ENCODE measurements at places on chromosomes 1 and 21.

GRCh38 chr1:145751491-145752037, 32.3 kb downstream of the CD160 start:
- DNase-seq, result no peak

GRCh38 chr1:25246600-25247023, 642 bp downstream of the RSRP1 start:
- peak; percentile 14 for DNase-seq

DNA sequence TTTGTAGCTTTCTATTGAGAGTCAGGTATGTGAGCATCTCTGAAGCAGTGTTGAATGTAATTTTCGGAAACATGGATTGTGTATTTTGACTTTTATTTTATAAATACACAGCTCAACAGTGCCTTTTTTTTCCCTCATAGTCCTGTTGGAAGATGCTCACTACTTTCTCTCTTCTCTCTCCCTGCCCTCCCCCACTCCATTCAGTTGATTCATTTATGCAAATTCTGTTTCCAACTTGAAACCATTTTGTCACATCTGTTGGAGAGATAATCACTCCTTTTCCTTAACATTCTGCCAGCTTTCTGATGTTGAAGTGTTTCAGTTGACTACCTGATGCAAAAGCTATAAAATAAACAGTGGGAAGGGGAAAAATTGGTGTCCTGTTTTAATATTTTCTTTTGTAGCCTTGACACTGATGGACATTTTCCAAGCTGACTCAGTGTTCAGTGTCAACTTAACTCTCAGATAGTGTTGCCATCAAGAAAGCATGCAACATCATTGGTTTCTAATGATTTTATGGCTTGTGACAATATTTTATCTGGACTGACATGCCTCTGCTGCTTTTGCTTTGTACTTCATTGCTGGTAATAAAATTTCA, 194.5 kb downstream of the HS2ST1 start:
- no peak for DNase-seq

GRCh38 chr1:3420218-3420951, 34.1 kb upstream of the ARHGEF16 start:
- DNase-seq, result peak; percentile 35

DNA sequence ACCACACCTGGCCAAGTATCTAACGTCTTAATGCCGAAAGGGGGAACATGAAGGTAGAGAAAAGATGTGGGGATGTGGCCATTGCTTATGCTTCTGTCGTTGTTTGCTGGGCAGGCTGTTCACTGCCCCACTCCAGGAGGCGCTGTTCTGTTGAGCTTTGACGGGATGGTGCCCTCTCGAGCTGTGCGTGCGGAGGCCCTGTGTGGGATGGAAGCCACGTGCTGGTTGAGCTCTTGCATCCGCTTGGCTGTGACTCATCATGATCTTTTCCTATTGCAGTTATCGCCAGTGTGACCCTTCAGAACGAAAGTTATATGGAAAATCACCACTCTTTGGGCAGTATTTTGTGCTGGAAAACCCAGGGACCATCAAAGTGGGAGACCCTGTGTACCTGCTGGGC, 26.3 kb downstream of the MTARC1 start:
- DNase-seq, result no peak

DNA sequence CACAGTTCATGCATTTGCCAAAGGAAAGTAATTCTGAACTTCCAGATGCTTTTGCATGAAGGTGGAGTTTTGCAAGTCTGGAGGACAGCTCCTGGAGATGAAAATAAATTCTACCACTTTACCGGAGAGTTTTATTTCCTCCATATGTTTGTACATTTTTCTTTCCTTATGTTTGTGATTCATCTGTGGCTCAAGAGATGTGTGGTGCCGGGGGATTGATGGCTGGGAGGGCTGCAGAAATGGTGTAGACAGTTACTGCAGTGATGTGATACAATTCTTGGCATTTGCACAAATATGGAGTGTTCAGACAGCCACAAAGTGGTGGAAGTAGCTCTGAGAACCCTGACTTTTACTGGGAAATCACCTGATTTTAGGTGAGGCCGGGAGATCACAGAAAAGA, 58.5 kb upstream of the ASB17 start:
- DNase-seq, result no peak

DNA sequence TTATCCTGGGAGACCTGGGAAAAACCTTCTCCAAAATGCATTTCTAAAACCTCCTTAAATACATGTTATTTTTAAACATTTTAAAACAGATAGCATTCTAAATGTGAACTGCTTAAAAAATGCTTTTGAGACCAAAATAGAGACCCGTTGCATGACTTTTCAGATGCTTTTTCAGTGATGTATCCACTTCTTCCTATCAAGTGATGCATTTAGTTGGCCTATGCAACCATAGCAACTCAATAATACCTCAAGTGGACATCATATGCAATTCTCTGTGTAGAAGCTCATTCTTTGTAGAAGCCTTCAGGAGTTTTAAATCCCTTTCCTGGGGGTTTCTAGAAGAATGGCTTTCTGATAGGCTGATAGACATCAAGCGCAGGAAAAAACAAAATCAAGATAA, 94.5 kb upstream of the RAVER2 start:
- DNase-seq, result no peak

DNA sequence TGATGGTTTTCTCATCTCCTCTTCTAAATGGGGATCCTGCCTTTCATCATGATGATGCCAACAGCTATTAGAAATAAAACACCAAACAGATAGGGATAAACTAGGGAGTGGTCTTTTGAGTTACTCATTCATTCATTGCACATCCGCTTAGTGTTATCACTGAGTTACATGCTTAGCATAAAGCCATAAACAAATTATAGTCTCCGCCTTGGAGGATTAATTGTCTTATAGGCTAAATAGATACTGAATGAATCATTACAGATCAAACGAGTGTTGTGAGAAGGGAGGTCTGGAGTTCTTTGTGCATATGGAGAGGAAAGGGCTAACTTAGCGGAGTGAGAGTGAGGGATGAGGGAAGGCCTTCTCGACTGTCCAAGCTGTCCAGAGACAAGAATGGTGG, 19.8 kb upstream of the GUCA2B start:
- no peak for DNase-seq

DNA sequence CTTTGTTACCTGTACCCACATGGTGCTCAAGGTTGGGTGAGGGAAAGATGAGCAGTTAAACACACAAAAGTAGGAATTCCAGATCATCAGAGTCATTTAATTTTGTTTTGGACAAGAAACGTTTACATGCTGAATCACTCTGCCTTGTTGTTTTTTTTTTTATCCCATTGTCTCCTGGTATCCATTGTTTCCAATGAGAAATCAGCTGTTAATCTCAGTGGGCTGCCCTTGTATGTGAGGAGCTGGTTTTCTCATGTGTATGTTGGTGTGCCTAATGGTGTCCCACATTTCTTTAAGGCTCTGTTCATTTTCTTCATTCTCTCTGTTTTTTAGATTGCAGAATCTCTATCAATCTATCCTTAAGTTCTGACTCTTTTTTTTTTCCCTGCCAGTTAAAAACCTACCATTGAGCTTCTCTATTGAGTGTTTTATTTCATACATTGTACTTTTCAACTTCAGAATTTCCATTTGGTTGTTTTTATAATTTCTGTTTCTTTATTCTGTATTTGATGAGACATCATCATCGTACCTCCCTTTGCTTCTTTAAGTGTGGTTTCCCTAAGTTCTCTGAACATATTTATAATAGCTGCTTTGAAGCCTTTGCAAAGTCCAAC, 8.8 kb upstream of the OBSCN start:
- no peak for DNase-seq

GRCh38 chr1:163980394-163980793, 578.6 kb upstream of the PBX1 start:
- no peak for DNase-seq

GRCh38 chr1:181160998-181161870, 72.7 kb downstream of the IER5 start:
- DNase-seq, result no peak

DNA sequence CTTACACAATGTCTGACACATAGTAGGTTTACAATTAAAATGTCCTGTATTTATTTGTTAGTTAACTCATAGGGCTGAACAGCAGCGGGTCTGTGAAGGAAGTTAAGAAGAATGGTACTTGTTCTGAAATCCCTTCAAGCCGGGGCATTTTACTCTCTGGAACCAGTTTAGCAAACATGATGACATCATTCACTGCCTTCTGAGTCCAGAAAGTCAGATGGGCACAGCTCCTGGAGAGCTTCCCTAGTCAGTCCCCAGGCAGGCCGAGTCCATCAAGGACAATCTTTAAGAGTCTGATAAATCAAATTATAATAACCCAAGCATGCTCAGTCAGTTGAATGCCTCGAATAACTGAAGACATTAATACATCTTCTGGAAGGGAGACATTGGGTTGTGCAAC, 125.4 kb upstream of the DAB1 start:
- DNase-seq, result no peak

DNA sequence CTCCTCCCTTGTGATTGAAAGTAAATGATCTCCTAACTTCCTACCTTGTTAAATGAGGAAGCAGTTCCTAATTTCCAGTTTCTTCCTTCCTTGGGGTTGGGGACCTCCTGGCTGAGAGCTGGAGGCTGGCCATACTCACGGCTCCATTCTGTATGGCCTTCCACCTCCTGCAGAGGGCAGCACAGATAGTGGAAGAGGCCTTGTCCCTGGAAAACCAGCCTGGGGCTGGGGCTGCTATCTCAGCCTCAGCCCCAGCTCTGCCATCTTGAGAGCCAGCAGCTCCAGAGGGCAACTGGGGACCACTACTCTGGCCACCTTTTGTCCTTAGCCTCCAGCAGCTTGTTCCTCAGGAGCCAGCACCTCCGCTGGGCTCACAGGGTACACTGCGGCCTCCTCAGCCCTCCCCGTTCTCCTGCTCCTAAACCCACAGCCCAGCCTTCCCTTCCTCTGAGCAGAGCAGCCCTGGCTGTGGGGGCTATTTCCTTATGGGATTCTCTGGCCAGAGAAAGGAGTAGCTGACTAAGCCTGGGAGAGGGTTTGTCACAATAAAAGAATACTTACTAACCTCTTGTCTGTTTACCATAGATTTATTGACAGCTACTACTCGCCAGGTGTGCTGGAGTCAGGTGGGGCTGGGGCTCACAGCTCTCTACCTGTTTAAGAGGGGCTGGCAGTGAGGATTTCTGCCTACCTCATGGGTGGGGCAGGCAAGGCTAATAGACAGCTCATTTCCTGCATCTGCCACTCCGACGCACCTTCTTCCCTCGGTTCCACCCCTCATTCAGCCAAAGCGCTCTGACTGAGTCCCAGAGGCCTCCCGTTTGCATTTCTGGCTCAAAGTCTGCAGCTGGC, 6.3 kb downstream of the TMEM234 start:
- DNase-seq, result peak; percentile 87

- no peak for DNase-seq
Measured at GRCh38 chr1:196207612-196208217, 400.5 kb downstream of the KCNT2 start.

GRCh38 chr21:34510148-34511142, 1.6 kb downstream of the KCNE1 start:
- peak; percentile 70 for DNase-seq

DNA sequence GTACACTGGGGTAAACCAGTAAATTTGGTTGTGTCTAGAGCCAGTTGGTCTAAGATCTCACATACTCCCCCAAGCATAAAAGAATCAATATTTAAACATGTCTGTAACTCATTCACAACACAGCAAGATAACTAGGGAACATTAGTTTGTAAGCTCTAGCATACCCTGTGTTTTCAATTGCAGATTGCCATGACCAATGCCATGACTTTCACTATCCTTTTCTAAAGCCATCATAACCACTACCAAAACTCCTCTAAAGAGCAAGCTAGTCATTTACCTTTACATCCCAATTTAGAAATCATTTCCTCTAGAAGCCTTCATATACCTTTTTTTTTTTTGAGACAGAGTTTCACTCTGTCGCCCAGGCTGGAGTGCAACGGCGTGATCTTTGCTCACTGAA, 56.5 kb upstream of the PLA2G4A start:
- DNase-seq, result no peak

DNA sequence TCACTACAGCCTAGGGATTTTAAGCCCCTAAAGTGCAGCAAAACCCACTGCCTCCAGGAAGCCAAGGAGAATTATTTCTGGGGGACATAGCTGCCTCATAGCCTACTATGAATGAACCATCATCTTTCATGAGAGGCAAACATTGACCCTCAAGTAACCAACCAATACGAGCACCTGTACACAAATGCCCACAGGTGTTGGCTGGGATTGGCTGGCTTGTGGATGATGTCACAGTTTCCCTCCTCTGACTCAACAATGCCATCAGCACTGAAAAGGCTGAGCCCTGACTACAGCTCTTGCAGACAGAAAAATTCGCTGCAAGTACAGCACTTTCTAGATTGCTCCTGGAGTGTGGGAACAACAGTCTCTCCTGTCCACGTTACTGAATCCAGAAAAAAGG, at the start of gene HMGB4:
Gene HMGB4 (plus strand): TSS at position 301 of the 400 bp plus-strand sequence. CDS start 113 bp downstream, outside the sequence.
- DNase-seq, result no peak

- no peak for DNase-seq
Measured at GRCh38 chr1:225770561-225771248, 6.9 kb upstream of the SRP9 start.
